Cerebellum (tissue), 4 donors: ENCODE measurements at places on chromosomes 4 and X.

- DNase-seq, result no peak
These were observed 12.6 kb downstream of the EFNB1 start for GRCh38 chrX:68841251-68842049.

DNA sequence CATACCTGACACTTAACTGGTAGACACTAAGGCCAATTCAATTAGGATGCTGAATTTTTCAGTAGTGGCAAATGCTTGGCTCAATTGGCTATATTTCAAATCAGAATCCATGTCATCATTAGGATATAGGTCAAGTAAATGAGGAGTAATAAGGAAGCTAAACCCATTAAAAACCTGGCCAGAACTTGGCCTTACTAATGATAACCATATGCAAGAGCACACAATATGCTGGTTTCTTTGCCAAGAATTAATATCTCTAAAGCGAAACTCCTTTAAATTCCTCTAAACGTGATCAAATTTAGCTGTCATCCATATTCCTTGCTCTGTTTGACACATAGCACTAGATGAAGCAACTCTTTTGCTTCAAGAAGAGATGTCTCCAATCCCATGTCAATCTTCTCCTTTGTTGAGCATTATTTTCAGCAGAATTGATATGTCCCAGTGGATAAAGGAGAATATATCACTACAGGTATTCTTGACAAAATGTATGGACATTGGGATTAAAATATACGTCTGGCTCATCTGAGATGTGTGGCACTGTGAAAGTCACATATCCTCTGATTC is 206.1 kb upstream of the ANKRD50 start:
- no peak for DNase-seq

- DNase-seq, result no peak
These were observed 50.3 kb downstream of the NSUN7 start for GRCh38 chr4:40800064-40800463.

DNA sequence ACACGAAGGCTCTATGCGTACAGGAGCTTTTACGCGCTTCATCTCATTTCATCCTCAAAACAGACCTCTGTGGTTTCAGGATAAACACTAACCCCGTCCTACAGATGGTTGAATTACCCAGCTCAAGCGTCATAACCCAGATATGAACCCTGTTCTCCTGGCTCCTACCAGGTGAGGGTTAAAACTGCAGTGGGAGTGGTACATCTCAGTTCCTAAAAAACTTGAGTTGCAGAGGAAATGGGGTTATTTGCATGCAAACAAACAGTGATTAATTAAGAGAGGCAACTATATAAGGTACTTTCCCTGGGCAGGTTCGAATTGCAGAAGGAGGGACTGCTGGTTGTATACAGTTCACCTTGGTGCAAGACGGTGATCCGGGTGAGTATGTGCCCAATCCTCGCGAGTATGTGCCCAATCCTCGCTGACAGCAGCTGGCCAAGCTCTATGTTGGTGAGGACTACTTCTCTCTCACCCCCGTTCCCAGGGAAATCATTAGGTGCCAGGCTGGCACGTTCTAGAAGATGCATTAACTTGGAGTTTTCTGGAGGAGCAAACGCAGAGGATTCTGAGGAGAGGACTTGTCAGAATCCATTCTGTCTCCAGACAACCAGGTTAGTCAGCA is 72.6 kb downstream of the FHDC1 start:
- no peak for DNase-seq

DNA sequence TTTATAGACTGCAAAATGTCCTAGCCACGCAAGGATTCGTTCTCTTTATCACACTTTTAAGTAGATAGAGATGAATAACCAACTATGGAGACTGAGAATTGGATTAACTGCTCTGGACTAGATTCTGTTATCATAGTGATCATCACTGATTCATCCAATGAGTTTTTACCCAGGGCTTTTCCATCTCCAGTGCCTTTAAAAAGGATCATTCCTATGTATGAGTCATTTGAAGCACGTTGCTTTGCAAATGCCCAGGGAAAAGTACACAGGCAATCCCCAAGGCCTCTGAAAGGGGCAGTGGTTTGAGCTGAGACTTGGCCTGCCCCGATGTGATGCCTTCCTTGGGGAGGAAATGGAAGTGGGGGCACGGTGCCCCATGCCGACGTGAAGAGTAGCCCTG is 122.7 kb upstream of the PSAPL1 start:
- no peak for DNase-seq
